Right atrium auricular region (tissue), 2 donors: ENCODE measurements at places on chromosomes 3 and 15. TPM values are rescaled to one million over a fixed set of nuclear protein-coding genes. Genes with fewer than 3 reads are reported as not detected.

The CCK gene
- total RNA-seq = not detected

- no peak for DNase-seq
- H3K36me3 ChIP-seq = no peaks in the 10 kb centered on the region
- no peak overlapping the region for H3K27ac ChIP-seq
- no peak overlapping the region for H3K4me3 ChIP-seq
- no peaks in the 10 kb centered on the region for H3K27me3 ChIP-seq
- H3K4me1 ChIP-seq = no peaks in the 10 kb centered on the region
Measured at GRCh38 chr3:111351334-111351733, 190.7 kb upstream of the CD96 start.

The BTLA gene
- total RNA-seq = not detected

DNA sequence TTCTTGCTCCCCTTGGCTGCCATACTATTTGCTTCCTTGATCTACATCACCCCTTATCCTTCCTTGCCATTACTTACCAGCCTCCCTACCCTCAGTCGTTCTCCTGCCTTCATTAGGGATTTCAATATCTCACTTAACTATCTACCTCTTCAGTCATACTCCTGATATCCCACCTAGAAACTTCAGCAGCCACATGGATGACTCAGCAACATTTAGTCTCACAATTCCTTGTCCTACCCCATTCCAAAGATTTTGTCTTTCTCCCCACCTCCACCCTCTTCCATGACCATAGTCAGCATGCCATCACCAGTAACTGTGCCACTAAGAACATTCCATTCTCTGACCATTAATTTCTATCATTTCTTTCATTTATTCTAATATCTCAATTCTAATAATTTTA lies 18.4 kb downstream of the UPK1B start:
- no peaks in the 10 kb centered on the region for H3K4me1 ChIP-seq
- H3K27ac ChIP-seq = no peak overlapping the region
- no peaks in the 10 kb centered on the region for H3K36me3 ChIP-seq
- DNase-seq = no peak
- no peak overlapping the region for H3K4me3 ChIP-seq

GRCh38 chr15:63473007-63473748 lies 31.2 kb upstream of the USP3 start:
- peaks cover 16% of the 10 kb centered on the region for H3K4me1 ChIP-seq
- H3K4me3 ChIP-seq = no peak overlapping the region
- no peak overlapping the region for H3K27ac ChIP-seq

The USP13 gene
- total RNA-seq = 75.9 TPM

DNA sequence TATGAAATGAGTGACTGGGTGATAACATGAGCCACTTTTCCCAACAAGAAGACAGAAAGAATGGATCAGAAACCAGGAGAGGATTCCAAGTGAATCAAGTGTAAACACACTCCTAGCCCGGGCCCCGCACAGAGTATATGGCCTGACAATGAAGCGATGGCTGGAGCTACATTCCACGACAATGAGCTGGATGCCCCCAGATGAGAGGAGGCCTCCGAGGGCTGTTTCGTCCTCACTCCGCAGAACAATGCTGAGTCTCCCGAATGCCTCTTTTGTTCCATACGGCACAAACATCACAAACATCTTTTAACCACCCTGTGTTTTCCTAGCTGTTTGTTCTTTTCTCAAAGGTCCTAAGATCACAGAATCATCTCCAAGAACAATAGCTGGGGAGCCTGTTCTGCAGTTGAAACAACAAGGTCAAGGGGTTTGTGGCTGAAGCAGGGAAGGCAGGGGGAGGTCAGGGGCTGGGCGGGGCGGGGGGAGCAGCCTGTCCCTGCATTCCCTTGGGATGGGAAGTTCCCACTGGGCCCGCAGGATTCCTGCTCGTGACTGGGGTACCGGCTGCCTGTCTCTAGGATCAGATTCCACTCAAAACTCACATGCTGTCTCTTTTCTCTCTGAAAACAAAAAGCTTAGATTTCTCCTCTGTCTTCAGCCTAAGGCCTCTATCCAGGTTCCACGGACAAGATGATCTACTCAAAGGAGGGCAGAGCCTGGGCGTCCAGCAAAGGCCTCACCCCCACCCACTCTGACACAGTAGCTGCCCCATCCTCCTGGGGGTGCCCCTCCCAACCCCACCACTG lies 151.3 kb downstream of the XXYLT1 start:
- no peak for DNase-seq
- no peaks in the 10 kb centered on the region for H3K36me3 ChIP-seq
- H3K27ac ChIP-seq = peak overlapping the region; percentile 26
- H3K27me3 ChIP-seq = no peaks in the 10 kb centered on the region
- peaks cover 28% of the 10 kb centered on the region for H3K4me1 ChIP-seq

- H3K36me3 ChIP-seq = no peaks in the 10 kb centered on the region
- DNase-seq = no peak
Measured at GRCh38 chr3:188421151-188421821, 267.3 kb downstream of the LPP start.

The TERB2 gene
- total RNA-seq = not detected

The NLGN1 gene
- total RNA-seq = 2.4 TPM
